Hematopoietic multipotent progenitor cell treated with erythropoietin and hydrocortisone succinate and interleukin-3 and kit ligand, for 6 days (in vitro differentiated cells): ENCODE measurements at places on chromosomes 6 and 20.

GRCh38 chr6:150908901-150909300 is 43.4 kb downstream of the MTHFD1L start:
- DNase-seq = no peak

DNA sequence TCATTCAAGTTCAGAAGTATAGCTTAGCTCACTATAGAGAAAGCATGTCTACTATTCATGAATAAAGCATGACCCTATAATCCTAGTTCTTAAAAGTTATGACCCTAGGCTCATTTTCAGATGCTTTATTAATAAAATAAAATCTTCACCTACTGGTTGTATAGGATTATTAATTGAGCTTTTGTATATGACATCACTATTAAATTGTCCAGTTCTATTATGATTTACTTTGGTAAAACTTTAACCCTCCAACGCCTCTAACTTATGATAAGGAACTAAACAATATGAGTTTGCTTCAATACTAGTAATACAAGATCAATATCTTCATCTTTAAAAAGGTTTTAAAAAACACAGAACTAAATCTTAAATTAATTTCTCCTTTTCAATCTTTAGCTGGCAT is 263.4 kb upstream of the THEMIS start:
- no peak for DNase-seq

DNA sequence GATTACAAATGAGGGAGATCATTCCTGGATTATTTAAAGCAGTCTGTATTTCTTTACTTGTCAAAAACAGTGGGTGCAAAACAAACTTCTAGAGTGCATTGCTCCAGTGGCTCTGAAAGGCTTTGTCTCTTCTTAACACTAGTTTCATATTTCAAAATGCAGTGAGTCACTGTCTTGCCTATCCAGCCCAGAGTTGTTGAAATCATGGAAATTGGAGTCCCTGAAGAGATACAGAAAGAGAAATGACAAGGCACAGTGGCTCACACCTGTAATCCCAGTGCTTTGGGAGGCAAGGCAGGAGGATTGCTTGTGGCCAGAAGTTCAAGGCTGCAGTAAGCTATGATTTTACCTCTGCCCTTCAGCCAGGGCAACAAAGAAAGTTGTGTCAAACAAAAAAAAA is 11.3 kb downstream of the SLC2A12 start:
- no peak for DNase-seq

DNA sequence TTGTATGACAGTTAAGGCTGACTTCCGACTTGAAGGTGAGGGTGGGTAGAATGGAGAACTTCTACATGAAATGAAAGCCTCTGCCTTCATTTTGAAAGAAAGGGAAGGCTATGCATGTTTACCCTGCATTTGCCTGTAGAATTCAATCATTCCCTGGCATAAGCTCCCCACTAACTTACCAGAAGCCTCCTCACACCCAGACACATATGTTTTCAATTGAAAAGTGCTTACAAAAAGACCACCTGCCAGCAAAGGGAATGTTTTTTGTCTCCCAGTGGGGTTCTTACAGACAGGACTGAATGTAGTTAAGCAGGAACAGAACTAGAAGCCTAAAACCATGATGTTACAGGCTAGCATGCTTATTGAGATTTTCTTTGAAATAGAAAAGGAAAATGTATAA is 392.1 kb upstream of the HSF2 start:
- no peak for DNase-seq

DNA sequence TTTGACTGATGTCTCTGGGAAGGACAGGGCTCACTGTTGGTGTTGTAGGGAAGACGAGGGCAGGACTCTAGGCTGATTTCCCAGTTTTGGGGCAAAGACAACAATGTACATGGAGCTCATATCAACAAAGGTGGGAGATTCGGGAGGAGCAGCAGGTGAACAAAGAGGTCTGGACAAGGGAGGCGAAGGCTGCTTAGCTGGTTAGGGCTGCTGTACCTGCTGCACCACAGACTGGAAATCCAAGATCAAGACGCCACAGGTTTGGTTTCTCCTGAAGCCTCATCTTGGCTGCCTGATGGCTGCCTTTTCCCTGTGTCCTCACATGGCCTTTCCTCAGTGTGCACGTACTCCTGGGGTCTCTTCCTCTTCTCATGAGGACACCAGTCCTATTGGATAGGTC is 287.2 kb downstream of the FOXC1 start:
- DNase-seq = no peak

DNA sequence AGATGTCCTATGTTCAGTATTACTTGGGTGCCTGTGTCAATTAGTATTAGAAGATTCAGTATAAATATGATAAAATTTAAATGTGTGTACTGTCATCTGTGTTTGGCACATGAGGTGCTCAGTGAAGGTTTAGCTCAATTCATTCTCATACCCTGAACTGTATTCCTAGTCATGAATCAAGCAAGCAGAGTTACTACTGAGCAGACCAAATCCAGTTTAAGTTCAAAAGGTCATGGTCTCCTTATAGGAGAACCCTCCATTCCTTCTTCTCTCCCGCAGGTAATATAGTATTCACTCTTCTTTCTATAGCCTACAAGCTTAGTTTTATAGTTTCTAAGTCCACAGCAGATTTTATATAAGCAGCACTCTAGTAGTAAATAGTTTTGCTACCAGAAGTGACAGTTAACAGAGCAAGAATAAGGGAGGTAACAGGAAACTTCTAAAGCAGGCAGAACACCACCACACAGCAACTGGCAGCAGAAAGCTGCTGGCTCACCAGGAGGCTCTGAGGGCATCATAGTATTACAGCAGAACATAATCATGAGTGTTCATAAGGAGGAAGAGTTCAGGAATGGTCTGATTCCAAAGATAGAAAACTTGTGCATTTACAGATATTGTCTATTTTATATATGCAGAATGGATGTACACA is 133.2 kb downstream of the SLC16A10 start:
- DNase-seq = no peak

GRCh38 chr6:23087471-23087870 is 518.1 kb downstream of the HDGFL1 start:
- DNase-seq = no peak

DNA sequence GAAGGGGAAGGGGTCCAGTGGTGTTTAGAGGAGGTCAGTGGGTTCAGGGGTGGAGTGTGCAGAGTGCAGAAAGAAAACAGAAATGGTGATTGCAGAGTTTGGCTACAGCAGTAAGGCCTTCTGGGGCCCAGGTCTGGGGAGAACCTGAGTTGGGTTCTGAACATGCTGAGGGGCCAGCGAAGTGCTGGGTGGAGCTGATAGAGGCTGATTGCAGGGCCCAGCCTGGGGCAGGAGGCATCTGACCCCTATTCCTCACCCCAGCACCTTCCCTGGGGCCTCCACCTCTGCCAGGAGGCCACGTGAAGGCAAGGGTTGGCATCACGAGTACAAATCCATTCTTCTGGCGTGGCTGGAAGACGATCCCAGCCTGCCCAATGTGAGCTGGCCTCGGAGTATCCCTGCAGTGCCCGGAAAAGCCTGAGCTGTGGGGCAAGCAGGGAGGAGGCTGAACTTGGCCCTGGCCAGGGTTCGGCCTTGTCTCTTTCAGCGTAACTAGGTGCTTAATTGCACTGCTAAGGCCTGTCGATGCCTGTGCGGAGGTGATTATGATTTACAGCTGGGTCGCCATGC is 35.3 kb downstream of the VSTM2L start:
- no peak for DNase-seq

DNA sequence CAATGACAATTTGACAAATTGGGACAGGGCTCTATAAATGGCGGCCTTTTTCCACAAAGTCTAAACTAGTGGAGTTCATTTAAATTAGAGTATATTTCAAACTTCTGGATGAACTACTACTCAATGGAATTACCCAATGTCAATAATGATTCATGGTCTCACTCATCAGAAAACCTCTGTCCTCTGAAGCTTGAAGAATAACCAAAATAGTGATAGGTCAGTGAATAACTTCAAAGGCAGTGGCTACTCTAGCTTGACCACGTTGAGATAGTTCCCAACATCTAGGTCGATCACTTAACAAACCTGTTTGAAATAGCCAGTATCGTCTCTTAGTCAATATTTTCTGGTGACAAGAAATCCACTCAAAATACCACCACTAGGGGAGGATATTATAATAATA is 197.6 kb downstream of the HDGFL1 start:
- DNase-seq = no peak

- no peak for DNase-seq
These were observed 233.8 kb downstream of the LRFN2 start for GRCh38 chr6:40353197-40353966.

GRCh38 chr20:14288341-14289330 is 48.8 kb downstream of the FLRT3 start:
- no peak for DNase-seq

DNA sequence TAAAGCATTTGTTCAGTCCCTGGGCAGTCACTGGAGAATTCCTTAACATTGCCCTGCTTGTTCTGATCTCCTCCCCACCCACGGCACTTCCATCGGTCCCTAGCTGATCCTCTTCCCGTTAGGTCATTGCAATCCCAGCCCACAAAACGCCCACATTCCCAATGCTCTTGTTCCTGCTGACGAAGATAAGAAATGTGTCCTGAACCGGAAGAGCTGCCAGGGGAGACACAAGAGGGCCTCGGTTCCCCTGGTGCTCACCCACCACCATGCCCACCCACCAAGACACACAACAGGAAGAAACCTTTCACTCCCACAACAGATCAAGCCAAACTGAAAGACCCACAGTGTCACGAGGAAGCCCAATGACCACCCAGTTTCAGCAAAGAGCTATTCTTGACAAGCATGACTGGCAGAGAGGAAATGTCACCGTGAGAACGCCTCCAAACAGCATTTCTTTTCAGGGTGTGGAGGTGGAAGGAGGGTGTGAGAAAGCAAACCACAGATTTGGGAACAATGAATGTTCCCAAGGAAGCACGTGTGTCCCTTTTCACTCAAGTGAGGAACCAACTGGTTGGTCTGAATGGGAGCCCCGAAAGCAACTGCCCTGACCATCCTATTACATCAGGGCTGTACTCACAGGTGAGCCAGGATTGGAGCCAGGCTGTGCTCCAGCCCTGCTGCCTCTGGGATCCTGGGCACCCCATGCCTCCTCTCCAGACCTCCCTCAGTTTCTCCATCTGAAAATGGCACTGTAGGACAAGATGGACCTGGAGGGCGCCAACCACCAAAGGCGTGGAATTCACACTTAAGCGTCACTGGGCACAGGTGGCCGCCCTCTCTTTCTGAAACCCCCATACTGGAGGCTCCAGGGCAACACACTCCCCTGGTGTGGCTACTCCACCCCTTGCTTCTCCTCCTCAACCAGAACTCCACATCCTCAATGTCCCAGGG is 97.5 kb downstream of the ZMYND8 start:
- no peak for DNase-seq

- DNase-seq = no peak
These were observed 396.7 kb upstream of the JARID2 start for GRCh38 chr6:14849185-14849584.

DNA sequence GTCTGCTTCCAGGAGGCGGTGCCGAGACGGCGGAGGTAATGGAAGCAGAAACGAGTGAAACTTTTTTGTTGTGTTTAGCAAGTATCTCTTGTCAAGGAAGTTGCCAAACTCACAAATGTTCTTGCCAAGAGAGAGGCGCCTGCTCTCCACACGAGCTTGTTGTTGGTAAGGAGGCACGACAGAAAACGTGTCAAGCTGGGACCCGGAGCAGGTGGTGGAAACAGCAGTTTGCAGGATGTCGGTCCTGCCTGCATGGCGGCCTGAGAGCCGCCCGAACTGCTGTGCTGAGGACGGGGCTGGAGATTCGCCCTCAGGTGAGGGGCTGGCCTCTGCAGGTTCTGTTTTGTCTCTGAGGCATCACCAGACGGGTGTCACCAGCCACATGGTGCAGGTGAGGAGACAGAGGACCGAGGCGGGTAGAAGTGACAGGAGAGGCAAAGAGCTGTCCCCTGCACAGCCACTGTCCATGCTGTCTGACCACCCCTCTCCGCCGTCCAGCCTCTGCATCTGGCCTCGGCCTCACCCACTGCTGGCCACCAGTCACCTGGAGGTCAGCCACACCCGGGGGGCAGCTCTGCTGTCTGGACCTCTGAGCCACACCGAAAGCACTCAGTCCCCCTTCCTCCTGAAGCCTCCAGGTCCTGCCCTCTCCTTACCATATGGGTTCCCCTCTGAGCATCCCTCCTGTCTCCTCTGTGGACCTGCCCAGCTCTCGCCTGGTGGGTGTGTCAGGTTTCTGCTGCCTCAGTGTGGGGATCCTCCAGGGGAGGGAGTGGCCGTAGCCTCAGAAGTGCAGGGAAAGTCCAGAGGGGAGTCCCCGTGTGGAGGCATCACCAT is 261.5 kb downstream of the TAF4 start:
- no peak for DNase-seq

DNA sequence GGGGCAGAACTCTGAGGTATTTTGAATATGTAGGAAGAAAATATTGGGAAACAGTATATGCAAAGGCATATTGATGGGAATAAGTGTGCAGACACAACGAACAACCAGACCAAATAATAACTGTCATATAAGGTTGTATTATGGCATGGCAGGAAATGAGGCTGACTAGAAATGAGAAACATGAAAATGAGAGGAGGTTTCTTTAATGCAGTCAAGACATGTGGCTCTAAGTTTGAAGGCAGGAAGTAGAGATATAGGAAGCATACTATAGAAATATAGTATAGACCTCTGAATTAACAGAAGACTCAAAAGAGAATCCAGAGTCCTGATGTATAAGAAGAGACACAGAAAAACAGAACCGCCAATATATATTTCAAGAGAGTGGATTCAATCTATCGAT is 459.7 kb upstream of the PTCHD4 start:
- DNase-seq = no peak

GRCh38 chr6:28139860-28140543 is 1.7 kb upstream of the ZKSCAN8 start:
- DNase-seq = no peak

GRCh38 chr6:56714982-56715456 is 72.3 kb upstream of the DST start:
- DNase-seq = no peak

DNA sequence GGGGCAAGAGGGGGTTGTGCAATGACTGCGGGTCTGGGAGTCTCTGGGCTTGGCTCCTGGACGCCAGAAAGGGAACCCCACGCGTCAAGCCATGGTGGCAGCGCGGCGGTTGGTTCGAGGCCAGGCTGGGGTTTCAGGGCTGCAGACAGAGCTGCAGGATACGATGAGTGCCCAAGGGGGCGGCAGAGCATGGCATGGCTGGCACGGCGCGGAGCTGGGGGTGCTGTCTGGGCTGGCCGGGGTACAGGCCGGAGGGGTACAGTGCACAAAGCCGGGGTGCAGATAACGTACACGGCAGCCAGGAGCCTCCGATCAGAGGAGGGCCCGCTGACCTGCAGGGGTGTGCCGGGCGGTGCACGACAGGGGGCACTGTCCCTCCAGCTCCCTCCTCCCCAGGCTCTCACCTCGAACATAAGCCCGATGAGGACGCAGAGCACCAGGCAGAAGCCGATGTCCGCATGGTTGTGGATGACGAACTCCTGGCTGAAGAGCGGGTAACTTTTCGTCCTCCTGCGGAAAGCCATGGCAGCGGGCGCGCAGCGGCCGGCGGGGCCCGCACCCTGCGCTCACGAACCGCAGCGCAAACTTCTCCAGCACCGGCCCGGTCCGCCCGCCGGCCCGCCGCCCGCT is 353 bp downstream of the TRAM2 start:
- DNase-seq = peak; percentile 90

DNA sequence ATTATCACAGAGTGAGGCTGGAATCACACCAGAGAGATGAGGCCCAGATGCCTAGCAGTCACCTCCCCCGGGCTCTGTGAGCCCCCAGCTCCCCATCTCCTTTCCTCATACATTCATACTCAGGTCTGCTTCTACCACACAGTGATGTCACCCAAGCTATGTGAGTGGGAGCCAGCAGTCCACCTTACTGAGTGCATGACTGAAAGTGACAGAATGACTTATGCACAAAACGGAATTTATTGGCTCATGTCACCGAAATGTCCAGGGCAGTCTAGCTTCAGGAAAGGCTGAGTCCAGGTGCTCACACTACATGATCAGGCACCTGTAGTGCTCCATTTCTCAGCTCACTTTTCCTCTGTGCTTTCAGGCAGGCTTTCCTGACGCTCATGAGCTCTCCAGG is 36.7 kb upstream of the CCN6 start:
- DNase-seq = no peak
